ENCODE measurements at places on chromosomes 7 and 10. TPM values are rescaled to one million over a fixed set of nuclear protein-coding genes. Genes with fewer than 3 reads are reported as not detected.

Gene AGAP5
- 2.0 TPM for polyA plus RNA-seq

GRCh38 chr10:132163278-132163765 lies 23.4 kb upstream of the DPYSL4 start:
- DNase-seq = peak; percentile 49

Gene FAM241B
- 4.0 TPM for polyA plus RNA-seq

DNA sequence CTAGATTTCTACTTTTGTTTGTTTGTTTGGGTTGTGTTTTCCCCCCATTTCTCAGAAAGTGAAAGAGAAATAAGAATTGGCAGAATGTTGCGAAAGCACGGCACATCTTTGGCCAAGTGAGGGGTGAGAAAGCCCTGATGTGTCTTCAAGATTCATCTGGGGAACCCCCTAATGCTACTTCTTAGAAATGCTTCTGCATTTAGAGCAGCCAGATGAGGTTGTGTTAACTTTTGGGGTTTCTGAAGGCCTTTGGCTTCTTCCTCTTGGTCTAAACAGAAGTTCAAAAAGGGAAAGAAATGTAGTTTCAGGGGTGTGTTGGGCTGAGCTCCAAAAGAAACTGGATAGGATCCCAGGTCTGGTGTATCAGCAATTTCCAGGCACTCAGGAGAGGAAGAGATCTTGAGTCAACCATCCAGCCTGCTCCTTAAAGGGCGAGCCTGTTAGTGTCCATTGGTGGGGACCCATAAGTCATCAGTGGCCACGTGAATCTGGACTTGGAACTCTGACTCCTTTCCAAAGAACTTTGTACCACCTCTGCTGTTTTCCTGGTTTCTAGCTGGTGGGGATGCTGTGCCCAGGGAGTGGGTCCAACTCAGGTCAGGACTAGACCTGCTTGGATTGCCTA lies 6.5 kb downstream of the DUSP5 start:
- DNase-seq = peak; percentile 79

Gene MOSPD3
- polyA plus RNA-seq = 20.4 TPM

Gene THSD7A
- 0.28 TPM for polyA plus RNA-seq

GRCh38 chr10:5944389-5945189 lies 32.8 kb downstream of the IL15RA start:
- DNase-seq = peak; percentile 91

GRCh38 chr7:92717623-92717992 lies 118.8 kb downstream of the CDK6 start:
- no peak for DNase-seq

Gene EBLN1
- not detected for polyA plus RNA-seq

GRCh38 chr10:34397324-34397723 lies 417.8 kb downstream of the PARD3 start:
- DNase-seq = no peak

DNA sequence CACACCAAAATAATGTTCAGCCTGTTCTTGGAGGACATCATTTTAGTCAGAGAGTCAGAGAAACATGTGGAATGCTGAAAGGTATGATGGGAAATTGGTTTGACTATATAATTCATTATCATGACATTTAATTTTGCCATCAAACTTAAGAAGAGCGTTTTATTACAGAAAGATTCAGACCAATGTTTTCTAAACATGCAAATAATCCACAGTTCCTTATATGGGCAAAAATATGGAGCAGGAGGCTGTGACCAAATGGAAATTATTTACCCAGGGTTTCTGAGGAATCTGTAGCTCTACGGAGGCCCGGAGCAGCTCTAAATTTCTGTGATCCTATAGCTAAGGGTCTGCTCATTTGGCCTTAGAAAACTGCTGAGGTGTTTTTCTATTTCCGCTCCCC lies 33.2 kb downstream of the LAMB4 start:
- no peak for DNase-seq

Gene TACC2
- polyA plus RNA-seq = 29.0 TPM

Gene CPA2
- polyA plus RNA-seq = 58.3 TPM

Gene SPACDR
- 1.1 TPM for polyA plus RNA-seq

Gene RBP3
- polyA plus RNA-seq = not detected

DNA sequence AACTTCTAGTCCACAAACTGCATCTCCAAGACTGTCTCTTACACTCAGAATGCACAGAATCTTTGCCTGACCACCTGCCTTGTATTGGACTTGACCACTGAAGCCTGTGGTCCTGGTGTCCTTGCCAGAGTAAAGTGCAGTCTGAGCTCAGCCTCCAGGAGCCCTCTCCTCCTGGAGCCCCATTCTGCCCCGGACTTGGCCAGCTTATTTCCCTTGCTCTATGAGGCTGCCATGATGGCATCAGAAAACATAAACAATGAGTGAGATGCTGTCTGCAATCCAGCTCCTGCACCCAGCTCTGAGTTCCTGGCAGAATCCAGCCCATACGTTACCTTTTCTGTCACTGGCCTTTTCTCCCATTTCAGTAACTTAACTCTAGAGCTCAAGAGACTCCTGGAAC lies 494.6 kb downstream of the PLXNA4 start:
- DNase-seq = no peak

Gene CAMK2G
- polyA plus RNA-seq = 22.8 TPM

Gene TMEM176A
- polyA plus RNA-seq = 62.0 TPM

Gene TMEM236
- not detected for polyA plus RNA-seq

Gene SPDYE2
- polyA plus RNA-seq = not detected

- no peak for DNase-seq
Measured at GRCh38 chr7:80785961-80786536, 132.8 kb downstream of the SEMA3C start.

Gene MMRN2
- polyA plus RNA-seq = 1.00 TPM

- DNase-seq = no peak
Measured at GRCh38 chr7:82323806-82324205, 119.8 kb downstream of the CACNA2D1 start.

Gene CYP17A1
- polyA plus RNA-seq = 0.30 TPM

Gene LIPJ
- polyA plus RNA-seq = not detected

Gene TUBB8
- polyA plus RNA-seq = not detected

GRCh38 chr10:69948261-69948660 lies 104.4 kb upstream of the MACROH2A2 start:
- DNase-seq = no peak

- DNase-seq = no peak
Measured at GRCh38 chr10:3525832-3526449, 259.1 kb downstream of the KLF6 start.

DNA sequence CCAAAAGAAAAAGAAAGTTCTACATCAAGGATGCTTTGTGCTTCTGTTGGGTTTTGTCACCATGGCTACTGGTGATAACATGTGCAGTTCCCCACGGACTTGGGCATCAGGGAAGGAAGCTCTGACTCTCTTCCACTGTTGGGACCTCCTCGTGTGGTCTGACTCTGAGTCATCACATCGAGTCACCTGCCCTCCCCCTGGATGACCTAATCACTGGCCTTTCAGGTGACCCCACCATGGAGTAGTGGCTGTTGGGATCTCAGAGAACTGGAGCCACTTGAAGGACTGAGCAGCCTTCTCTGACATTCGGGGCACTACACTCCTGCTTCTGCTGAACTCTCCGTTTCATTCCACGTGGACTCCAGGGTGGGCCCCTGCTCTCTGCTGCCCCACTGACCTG lies 60.8 kb upstream of the DOCK1 start:
- peak; percentile 29 for DNase-seq

DNA sequence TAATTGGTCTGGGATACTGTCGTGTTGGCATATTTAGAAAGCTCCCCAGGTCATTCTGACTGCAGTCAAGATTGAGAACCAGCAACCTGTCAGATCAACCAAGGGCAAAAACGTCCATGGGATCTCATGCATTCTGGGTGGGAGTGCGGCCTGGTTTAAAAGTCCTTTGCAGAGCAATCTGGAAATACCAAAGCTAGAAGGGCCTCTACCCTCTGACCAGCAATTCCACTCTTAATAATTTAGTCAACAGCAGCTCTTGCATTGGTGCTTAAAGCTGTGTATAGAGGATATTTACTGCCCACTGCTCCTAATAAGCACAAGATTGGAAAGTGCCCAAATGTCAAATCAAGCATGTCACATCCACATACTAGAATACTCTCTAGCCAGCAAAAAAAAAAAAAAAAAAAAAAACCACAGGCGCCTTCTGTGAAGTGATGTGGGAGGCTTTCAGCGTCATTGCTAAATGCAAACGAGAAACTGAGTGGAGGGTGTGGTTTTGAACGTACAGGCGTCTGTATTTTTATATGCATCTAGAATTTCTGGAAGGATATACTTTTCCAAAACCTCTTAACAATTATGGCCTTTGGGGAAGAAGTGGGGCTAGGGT lies 44.8 kb upstream of the HSPA12A start:
- no peak for DNase-seq

- no peak for DNase-seq
Measured at GRCh38 chr7:94491410-94491809, 18.2 kb upstream of the CASD1 start.

DNA sequence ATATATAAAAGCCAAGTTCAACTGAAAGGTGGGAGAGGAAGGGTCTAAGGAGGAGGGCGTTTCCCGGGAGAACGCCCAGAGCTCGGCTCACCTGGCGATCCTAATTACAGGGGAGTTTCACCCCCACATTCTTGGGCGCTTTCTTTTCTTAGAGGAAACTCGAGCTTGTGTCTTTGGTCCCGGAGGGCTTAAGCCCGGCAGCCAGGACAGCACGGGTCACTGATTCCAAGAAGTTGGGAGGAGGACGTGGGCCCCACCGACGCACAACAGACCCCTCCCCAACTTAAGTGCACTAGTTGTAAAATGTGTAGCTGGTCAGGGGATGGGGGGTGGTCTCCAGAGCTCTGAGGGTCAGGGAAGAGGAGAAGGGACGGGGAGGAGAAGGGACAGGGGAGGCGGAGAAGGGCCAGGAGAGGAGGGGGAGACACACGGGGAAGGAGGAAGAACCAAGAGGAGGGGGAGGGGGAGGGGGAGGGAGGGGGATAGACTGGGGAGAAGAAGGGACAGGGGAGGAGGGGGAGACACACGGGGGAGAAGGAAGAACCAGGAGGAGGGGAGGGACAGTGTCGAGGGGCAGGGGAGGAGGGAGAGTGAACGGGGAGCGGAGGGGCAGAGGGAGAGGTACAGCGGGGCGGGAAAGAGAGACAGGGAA lies 874 bp downstream of the BAIAP2L1 start:
- DNase-seq = peak; percentile 47

DNA sequence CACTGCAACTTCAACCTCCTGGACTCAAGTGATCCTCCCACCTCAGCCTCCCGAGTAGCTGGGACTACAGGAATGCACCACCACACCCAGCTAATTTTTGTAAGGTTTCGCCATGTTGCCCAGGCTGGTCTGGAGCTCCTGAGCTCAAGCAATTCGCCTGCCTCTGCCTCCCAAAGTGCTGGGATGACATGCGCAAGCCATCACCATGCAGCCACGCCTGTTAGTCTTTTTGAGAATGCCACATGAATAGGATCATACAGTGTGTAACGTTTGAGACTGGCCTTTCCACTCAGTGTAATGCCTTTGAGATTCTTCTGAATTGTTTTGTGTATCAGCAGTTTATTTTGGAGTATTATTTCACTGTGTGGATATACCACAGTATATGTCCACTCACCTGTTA lies 75.7 kb upstream of the MSRB2 start:
- DNase-seq = no peak

GRCh38 chr10:119538632-119539358 lies 3.7 kb downstream of the RGS10 start:
- no peak for DNase-seq

- no peak for DNase-seq
Measured at GRCh38 chr7:122329145-122329802, 24.7 kb upstream of the FEZF1 start.

DNA sequence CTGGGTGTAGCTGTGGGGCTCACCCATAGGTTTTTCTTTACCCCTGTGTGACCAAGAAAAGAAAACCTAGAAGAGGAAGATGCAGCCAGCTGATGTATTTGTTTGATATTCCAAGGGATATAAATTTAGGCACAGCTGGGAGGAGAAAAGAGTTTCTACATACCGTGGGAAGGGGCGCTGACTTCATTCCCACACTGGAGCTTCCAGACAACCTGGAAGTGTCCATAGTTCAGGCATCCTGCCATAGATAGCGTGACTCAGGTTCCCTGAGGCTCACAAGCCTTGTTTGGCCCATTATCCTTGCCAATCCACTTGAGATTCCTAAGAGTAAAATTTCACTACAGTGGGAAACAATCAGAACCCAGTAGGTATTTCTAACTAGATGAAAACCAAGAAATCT lies 371.7 kb upstream of the NRP1 start:
- DNase-seq = no peak

Gene ERVW-1
- polyA plus RNA-seq = not detected
